ENCODE measurements at places on chromosomes 5 and 9.

- DNase-seq = no peak
Observed at GRCh38 chr5:158383486-158383885, 524.5 kb upstream of the CLINT1 start.

DNA sequence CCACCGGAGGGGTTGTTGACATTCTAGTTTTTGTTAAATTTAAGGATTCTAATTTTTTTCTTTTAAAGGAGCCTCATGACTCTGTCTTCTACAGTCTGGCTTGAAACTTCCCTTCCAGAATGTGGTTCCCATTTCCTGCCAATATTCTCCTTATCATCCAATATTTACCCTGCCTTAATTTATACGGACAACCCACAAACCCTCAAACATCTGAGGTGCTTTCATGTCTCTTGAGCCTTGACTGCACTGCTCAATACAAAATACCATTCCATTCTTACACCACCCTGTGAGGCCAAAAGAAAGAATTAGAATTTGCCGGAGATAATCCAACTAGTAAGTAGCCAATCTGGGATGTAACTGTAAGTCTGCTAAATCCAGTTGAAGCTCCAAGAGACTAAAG lies 346.5 kb downstream of the SPOCK1 start:
- no peak for DNase-seq

GRCh38 chr9:89340332-89340731 lies 22.0 kb downstream of the SECISBP2 start:
- no peak for DNase-seq

DNA sequence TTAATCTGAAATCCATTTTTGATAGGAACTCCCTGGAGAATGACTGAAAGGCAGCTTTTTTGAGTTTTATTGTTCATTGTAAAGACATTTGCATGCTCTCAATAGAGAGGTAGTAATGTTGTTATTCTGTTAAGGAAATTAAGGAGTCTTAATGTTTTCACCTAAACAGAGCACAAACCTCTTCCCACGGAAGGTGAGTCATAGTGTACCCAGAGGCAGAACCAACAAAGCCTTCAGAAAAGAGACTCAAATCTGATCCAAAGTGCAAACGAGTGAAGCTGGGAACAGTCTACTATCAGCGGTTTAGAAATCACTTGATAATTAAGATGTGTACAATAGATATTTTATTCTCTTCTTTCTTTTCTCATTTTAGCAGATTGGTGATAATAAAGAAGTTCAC lies 470.5 kb downstream of the PLK2 start:
- DNase-seq = no peak

- peak; percentile 22 for DNase-seq
Observed at GRCh38 chr9:109903515-109904138, 123.6 kb downstream of the PALM2AKAP2 start.

DNA sequence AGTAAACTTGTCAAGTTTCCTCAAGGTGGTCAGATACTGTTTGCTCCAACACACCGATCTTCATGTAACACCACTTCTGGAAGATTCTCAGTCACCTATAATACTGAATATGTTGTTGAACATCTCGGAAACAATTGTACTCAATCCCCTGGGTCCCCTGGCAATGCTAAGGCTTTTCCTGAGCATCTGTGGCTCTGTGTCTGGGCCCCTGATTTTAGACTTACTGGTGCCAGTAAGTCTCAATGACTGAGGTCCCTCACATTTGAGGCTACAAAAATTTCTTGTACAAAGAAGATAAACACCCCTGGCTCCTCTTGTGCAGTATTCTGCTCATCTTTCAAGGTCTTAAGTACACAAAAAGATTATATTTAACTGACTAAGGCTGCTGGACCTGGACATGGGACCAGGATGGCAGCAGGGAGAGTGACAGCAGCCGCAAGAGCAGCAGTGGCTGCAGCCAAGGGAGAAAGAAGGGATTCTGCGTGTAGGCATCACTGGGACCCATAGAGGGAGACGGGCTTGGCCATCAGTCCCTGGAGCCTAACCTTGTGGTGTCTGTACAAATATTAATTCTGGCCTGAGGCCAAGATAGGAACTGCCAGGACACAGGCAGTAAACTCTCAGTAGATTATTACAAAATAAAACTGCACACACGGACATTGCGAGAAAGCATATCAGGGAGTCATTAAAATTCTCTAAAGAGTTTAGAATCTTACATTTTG lies 49.0 kb upstream of the TNPO1 start:
- no peak for DNase-seq

GRCh38 chr5:158802941-158803341 lies 296.8 kb downstream of the EBF1 start:
- DNase-seq = no peak

DNA sequence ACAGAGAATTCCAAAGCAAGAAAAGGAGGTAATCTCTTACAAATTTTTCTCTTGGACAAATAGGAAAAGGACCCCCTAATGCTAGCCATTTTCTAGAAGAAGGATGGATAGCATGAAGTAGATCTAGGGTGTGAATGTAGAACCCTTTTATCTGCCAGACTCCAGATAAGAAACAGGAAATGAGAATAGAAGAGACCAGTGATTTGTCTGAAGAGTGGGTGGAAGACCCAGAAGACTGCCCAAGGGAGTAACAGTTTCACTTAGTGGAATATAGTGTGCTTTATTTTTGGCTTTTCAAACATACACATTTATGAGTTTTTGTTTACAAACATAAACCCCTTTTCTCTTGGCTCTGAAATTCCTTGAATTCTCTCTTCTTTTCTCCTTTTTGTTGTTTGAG lies 25.0 kb downstream of the ECM2 start:
- DNase-seq = no peak

- DNase-seq = no peak
Observed at GRCh38 chr5:58410441-58410840, 49.4 kb downstream of the PLK2 start.

GRCh38 chr9:4334410-4334813 lies 34.5 kb upstream of the GLIS3 start:
- DNase-seq = no peak

DNA sequence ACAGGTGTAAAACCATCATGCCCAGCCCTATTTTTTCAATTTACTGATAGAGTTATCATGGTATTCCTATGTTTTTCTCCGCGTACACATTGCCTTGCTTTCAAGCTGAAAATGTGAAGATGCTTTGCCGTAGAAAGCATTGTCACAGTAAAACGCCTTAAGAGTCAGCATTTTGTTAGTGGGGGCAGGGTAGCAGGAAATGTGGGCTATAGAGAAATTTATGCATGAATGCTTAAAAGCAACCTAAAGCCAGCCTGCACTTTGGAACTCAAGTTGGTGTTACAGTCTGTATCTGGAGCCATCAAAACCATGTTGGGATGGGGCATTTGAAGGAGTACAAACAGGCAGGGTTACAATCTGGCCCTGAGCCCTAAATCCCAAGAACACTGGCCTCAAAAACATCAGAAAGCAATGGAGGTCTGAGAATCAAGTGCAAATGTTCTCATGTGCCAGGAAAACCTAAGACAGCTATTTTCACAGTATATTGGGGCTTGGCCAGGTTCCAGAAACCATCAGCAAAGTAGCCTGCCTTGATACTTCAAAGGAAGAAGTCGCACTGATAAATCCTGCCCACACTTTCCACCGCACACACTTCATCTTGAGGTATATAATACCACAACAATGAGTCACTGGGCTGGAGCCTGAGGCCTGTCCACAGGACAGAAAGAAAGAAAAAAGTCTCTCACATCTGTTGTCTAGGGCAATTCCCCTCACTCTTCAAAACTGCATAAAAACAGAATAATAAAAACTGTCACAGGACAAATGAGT lies 313.8 kb downstream of the ENC1 start:
- DNase-seq = peak; percentile 45

DNA sequence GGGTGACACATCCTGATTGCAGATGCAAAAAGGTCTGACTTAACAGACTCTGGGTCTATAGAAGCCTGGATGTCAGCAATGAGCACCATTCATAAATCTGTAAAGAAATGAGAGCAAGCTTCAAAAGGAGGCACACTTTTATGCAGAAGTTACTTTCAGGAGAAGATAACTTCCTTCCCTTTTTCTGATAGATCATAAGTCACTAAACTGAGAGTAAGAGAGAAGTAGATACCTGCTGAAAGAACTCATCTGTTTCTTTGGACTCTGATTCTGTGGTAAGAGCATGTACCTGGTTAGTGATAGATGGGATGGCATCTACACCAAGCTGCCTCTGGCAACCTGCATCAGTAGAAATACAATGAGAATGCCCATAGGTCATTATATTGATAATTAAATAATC lies 525.6 kb downstream of the CETN3 start:
- no peak for DNase-seq

DNA sequence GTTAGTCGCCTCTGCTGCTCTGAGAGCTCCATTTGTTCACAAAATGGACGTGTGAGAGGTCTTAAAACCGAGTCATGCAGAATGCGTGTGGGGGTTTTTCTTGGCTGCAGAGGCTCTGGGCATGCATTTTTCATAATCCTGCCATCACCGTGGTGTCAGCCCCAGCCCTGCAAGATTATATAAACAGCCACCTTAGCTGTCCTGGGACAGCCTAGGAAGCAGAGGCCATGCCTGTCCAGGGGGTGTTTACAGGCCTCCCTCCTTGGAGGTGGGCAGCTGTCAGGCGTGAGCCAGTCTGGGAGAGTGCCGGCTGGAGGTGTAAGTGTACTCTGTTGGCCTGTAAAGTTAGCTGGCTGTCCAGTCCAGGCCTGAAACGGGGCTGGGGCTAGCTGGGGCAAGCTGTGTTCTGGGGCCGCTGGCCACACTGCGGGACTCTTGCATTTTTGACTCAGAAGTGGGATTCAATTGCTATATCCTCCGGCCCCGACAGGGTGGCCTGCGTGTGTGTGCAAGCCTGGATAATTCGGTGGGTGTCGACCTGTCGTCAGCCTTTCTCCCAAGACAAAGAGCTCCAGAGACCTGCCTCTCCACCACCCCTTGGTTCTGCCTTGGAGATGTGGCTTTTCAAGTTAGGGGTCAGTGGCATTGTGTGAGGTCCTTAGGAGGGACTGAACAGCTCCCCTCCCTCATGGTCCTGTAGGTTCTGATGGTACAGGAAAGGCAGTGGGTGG lies 2.4 kb downstream of the WNK2 start:
- no peak for DNase-seq

DNA sequence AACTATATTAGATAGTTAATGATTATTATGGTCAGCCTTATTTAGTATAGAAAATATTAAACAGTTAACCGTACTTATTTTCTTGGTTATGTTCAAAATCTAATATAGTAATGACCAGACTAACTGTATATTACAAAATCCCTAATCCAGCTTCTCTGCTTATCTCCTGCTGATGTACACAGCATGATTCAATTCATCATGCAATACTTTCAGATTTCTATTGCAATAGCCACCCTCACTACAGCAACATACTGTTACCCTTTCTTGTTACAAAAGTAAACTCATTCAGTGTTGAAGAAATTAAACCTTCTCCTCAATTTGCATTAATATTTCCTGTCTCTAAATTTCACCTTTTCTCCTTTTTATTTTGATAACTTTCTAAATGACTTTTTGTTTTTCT lies 1375.0 kb upstream of the NUDT12 start:
- no peak for DNase-seq

DNA sequence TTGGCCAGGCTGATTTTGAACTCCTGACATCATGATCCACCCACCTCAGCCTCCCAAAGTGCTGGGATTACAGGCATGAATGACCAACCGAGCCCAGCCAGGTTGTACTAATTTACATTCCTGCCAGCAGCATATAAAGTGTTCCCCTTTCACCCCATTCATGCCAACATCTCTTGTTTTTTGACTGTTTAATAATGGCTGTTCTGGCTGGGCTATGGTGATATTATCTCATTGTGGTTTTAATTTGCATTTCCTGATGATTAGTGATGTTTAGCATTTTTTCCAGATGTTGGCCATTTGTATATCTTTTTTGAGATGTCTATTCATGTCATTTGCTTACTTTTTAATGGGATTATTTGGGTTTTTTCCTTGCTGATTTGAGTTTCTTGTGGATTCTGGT lies 87.3 kb downstream of the INVS start:
- DNase-seq = no peak

GRCh38 chr5:154686490-154686889 lies 68.7 kb upstream of the LARP1 start:
- DNase-seq = no peak

DNA sequence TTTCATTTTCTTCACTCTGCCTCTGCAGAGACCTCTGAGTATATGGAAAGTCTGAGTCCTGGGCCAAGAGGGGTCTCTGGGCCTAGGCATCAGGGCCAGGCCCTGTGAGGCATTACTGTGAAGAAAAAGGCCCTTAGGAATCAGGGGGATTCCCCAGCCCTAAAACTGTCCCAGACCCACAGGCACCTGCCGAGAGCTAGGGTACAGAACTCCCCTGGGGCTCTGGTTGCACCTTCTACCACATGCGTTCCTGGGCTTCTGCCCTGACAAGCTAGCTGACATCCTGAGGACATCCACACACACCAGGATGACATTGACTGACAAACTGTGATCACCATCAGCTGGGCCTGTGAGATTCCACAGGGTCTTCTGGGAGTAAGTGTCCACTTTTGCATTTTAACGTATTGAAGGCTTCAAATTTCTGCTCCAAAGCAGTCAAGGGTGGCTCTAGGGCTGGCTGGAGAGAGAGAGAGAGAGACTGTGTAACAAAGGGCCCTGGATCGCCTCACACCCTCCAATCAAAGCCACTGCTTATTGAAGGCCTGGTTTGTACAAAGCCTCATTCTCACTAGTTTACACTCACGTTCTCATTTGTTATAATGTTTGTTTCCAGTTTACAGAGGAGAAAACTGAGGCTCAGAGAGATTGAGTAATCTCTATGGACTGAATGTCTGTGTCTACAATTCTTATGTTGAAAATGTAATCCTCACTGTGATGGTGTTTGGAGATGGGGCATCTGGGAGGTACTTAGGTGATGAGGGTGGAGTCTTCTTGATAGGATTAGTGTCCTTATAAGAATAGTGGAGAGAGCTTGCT lies 45.1 kb downstream of the TGFBI start:
- DNase-seq = no peak

GRCh38 chr5:172443441-172444109 lies 10.8 kb downstream of the SH3PXD2B start:
- DNase-seq = no peak

DNA sequence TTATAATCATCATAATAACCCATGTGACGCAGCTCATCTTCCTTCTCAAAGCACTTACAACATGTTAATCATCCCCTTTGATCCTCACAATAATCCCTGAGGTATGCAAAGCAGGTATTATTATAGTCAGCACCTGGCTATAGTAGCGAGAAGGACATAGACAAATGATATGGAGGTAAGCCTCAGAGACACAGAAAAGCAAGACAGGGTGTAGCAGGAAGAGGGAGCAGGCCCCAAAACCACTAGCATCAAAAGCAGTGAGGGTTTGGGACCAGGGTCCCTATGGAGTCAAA lies 139.2 kb upstream of the SLC30A5 start:
- no peak for DNase-seq

All from T-cell (primary cell).